ENCODE measurements at places on chromosomes 5 and 9.

DNA sequence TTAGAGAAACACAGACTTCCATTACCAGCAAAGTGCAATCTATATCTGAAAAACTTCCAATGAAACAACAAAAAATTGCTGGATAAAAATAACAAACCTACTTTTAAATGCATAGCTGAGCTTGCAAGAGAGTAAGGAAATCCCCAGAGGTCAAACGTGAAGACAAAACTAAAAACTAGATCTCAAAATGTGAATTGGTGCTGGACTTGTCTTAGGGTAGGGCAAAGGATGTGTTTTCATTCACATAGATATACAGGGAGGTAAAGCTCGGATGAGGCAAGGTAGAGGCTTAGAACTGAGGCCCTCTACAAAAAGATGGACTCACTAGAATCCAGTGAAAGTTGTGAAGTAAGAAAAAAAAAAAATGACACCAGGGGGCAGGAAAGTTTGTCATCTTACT, 13.6 kb upstream of the RASA1 start:
- DNase-seq = no peak

- DNase-seq = no peak
Observed at GRCh38 chr5:128645581-128645980, 107.5 kb upstream of the FBN2 start.

GRCh38 chr9:36093384-36093783, 43.1 kb upstream of the GLIPR2 start:
- no peak for DNase-seq

DNA sequence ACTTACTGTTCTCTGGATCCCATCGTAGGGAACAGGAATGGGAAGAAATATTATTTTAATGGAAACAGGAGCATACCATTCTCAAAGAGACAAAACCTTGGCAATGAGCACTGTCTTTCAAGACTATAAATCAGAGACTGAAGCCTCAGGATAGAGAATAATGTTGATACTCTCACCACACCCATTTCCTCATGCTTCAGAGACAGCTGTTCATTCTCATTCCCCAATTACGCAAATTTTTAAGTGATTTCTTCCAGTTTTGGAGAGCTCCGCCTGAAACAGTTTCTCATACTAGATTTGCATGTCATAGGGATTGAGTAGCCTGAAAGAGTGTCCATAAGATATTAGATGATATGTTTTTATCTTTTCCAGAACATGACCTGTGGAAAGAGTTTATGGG, 290.5 kb upstream of the RASA1 start:
- no peak for DNase-seq

GRCh38 chr5:58944221-58944620, 361.3 kb downstream of the RAB3C start:
- no peak for DNase-seq

DNA sequence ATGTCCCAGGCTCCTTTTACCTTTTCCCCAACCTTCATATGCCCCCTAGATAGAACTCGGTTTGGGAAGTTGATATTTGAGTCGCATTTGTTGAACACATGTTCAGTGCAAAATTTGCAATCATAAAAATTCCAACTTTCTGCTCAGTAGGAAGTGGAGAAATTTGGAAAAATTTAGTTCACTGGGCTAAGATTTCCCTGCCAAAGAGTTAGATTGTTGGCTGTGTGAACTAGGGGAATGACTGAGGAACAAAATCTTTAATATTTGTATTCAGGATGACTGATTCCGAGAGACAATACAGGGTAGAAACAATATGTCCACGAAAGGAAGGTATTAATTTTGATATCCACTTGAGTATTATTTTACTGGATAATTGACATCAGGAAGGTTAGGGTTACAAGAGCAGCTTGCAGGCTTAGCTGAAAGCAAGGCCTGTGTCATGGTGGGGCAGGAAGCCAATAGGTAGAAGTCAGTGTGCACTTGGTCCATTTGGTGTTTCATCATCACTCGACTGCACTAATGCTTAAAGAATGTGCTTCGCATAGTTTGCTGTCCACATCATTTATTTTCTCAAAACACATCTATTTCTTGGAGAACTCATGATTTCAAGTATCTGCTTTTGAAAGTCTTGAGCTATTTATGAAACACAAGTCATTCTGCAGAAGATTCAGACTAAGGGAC, 59.4 kb upstream of the GNA14 start:
- DNase-seq = no peak

- DNase-seq = no peak
Observed at GRCh38 chr5:74124826-74125225, 498.8 kb downstream of the ARHGEF28 start.

DNA sequence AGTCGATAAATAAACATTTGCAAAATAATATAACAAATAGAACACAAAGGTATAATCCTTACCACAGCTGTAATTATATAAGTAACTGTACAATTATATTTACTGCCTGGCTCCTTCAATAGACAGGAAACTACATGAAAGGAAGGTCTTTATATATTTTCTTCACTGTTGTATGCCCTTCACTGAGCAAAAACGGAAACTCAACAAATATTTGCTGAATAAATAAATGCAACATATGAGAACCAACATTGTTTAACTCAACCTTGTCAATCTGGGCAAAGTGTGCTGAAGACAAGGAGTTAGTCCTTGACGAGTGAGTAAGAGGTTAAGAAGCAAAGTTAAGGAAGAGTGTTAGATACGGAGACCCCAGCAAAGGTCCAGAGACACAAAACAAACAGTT, 22.6 kb downstream of the PSMD5 start:
- no peak for DNase-seq

GRCh38 chr5:14309878-14310531, 166.9 kb downstream of the TRIO start:
- no peak for DNase-seq

- DNase-seq = no peak
Observed at GRCh38 chr9:21983561-21983935, 10.6 kb downstream of the CDKN2A start.

DNA sequence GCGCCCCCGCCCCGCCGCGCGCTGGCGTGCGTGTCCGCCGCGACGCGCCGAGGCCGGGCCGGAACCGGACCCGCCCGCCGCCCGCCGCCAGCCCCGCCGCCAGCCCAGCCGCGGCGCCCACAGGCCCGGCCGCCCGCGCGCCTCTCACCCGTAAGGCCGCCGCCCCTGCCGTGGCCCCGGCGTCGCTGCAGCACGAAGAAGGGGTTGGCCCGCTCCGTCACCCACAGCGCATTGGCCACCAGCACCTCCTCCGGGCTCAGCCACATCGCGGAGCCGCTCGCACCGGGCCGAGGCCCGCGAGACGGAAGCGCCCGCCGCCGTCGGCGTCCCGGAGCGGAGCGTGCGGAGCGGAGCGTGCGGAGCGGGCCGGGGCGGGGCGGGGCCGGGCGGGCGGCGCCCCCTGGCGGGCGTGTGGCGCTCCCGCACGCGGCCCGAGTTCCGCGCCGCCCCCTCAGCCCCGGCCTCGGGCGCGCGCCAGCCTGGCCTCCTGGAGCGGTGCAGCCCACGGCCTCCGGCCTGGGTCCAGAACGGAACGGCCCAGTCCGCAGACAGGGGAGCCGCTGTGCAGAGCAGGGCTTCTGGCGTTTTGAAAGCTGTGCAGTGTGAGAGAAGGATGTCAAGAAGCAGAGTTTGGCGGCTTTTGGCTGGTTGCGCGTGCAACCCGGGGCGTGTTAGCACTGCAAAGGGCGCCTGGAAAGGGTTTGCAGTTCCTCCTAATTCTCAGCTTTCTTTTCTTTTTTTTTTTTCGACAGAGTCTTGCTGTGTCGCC, at the start of gene TBC1D9B:
Gene TBC1D9B (minus strand): TSS at position 342 of the 769 bp plus-strand sequence. CDS start 76 bp downstream, at position 266.
- DNase-seq = peak; percentile 8

DNA sequence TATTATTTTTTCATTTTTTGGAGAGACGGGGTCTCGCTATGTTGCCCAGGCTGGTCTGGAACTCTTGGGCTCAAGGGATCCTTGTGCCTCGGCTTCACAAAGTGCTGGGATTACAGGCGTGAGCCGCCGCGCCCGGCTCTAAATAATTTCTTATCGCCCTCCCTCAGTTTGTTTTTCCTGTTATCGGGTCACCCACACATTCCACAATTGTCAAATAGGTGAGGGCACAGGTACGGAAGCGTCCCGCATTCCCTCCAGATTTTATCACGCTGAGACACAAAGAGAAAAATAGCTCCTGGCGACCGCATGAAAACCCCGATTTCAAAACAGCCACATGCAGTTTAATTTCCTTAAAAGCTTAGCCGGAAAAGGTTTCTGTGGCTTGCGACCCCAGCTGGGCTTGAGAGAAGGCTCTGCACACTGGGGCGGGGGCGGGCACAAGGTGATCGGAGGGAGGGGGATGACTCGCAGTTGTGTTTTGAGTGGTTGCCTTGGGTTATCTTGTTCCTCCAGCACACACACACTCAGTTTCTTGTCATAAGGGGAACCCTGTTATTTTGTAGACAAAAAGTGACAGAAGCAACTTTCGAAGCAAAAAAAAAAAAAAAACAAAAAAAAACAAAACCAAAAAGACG, 717 bp upstream of the IQGAP2 start:
- DNase-seq = no peak

- DNase-seq = no peak
Observed at GRCh38 chr5:60262576-60263295, 369.2 kb upstream of the PDE4D start.

DNA sequence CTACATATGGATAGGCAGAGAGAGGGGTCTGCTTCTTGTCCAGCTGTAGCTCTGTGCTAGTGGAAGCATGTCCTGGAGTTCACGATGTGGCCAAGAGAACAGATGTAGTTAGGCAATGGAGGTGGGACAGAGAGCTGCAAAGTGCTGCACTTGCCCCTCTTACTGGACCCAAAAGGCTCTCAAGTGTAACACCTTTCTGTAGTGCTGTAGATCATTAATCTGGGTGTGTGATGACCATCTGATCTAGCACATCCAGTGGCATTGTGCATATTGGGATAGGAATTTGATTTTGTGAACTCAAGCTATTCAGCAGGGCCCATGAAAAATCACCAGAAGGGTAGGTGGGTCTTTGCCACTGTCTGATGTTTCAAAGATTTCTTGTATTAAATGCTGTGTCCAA, 151.4 kb downstream of the KDM4C start:
- DNase-seq = no peak

GRCh38 chr5:113047733-113048652, 71.4 kb downstream of the DCP2 start:
- DNase-seq = no peak

- DNase-seq = no peak
Observed at GRCh38 chr5:161630948-161631347, 54.6 kb upstream of the GABRA6 start.

DNA sequence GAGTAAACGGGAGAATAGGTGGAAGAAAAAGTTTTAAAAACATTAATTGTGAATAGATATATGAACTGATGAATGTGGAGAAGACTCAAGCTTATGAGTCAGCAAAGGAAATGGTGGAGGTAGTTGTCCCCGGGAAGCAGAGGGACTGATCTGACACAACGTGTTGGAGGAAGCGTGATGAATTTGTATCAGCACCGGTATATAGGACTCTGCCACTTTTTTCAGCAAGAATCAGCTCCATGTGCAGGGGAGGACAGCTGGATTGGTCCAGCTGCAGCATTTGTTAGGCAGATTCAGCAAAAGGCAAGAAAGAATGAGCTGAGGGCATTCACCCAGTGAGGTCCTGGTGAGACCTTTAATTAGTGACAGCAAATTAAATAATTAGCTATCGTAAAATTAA, 276.0 kb downstream of the TENT4A start:
- no peak for DNase-seq
